Neuronal stem cell (in vitro differentiated cells): ENCODE measurements at places on chromosomes 4 and X.

DNA sequence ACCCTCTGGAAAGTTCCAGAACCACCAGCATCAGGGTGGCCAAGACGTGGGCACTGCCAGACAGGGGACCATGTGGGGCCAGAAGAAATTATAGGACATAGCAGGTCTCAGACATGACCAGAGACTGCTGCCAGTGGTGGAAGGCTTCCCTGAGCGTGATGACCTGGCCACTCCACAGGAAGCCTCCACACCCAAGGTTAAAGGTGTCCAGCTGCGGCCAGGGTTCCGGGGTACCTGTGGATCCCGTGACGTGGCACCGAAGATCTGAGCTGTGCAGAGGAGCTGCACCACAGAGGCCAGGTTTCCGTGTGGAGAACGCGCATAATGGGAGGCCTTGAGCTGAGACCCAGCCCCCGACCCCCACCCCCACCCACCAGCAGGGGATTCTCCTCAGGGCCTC is 16.4 kb upstream of the CTBP1 start:
- no peak overlapping the region for H3K4me3 ChIP-seq
- no peaks in the 10 kb centered on the region for H3K27me3 ChIP-seq
- no peaks in the 10 kb centered on the region for H3K4me1 ChIP-seq
- no peaks in the 10 kb centered on the region for H3K36me3 ChIP-seq

- peak; percentile 1 for DNase-seq
- no peak overlapping the region for H3K4me3 ChIP-seq
- H3K36me3 ChIP-seq = no peaks in the 10 kb centered on the region
- no peak overlapping the region for H3K27ac ChIP-seq
- H3K27me3 ChIP-seq = no peaks in the 10 kb centered on the region
- peaks cover 3% of the 10 kb centered on the region for H3K4me1 ChIP-seq
Measured at GRCh38 chr4:134727696-134728095, 526.1 kb upstream of the PABPC4L start.

DNA sequence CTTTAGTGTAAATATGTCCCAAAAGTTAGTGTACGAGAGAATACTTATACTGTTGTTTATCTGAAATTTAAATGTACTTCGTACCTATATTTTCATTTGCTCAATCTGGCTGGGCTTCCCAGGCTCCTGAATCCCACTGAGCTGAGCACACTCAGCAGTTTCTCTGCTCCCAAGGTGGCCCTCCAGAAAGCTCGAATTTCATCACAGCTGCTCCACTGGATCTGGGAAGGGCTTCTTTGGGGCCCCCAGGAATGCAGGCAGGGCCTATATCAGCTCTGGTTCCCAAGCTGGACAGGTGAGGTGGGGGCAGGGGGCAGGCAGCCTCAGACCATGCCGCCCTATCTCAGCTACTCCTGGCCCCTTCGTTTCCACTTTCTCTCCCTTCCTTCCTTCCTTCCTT is 1.5 kb upstream of the FATE1 start:
- no peaks in the 10 kb centered on the region for H3K4me1 ChIP-seq
- H3K4me3 ChIP-seq = no peak overlapping the region
- H3K27ac ChIP-seq = no peak overlapping the region
- H3K27me3 ChIP-seq = no peaks in the 10 kb centered on the region
- DNase-seq = no peak

DNA sequence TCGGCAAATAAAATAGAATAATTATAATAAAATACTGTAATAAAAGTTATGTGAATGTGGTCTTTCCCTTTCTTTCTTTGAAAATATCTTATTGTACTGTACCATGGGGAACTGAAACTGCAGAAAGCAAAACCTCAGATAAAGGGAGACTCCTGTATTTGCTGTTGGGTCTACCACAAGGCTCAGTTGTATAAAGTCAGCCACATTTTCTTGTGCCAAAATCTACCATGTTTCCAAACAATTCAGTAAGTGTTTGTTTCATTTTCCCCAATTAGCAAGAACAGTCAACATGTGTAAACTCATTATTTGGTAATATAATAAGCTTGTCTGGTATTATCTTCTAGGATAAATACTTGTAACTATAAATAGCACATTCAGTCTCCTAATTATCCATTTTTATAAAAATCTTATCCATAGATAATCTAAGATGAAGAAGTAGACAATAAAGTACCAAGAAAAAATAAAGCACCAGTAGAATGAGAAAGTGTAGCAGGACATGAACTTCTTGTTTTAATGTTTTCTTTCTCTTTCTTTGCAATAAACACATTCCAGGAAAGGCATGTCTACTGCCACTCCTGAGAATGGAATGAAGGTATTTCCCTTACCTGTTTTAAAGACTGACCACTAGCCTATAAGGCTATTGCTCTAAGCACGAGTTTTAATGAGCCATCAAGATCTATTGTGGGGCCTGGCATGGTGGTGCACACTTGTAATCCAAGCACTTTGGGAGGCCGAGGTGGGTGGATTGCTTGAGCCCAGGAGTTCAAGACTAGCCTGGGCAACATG is 15.0 kb upstream of the OTUD4 start:
- H3K27me3 ChIP-seq = no peaks in the 10 kb centered on the region
- DNase-seq = no peak
- no peak overlapping the region for H3K27ac ChIP-seq
- H3K4me1 ChIP-seq = no peaks in the 10 kb centered on the region
- no peaks in the 10 kb centered on the region for H3K36me3 ChIP-seq

DNA sequence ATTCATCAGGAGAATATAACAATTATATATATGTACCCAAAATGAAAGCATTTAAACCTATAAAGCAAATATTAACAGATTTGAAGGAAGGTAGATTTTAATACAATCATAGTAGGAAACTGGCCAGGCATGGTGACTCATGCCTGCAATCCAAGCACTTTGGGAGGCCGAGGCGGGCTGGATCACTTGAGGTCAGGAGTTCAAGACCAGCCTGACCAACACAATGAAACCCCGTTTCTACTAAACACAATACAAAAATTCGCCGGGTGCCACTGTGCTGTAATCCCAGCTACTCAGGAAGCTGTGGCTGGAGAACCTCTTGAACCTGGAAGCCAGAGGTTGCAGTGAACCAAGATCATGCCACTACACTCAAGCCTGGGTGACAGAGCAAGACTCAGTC is 118.3 kb downstream of the KCNIP4 start:
- no peaks in the 10 kb centered on the region for H3K36me3 ChIP-seq
- no peak overlapping the region for H3K27ac ChIP-seq
- H3K27me3 ChIP-seq = no peaks in the 10 kb centered on the region
- no peaks in the 10 kb centered on the region for H3K4me1 ChIP-seq

DNA sequence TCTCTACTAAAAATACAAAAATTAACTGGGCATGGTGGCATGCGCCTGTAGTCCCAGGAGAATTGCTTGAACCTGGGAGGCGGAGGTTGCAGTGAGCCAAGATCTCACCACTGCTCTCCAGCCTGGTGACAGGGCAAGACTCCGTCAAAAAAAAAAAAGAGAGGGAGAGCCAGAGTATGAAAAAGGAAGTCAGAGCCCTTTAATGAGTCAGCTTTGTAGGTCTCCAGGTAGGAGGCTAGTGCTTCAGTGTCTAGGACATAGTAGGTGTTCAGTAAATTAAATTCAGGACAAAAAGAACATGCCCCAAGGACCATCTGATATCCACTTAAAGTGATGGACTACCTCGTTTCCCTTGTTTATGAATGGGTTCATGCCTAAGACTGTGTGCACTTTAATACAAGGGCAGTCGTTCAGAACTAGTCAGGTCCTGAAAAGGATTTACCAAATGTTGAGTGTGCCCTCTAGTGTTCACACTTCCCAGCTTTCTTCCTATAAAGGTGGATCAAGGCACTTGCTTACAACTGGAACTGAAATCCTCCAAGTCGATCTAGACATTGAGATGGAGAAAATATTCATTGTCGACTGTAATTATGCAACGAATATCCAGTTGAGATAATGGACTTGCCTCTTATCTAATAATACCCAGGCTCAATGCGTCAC is 29.0 kb downstream of the F9 start:
- H3K27me3 ChIP-seq = peaks cover 5% of the 10 kb centered on the region
- H3K4me3 ChIP-seq = no peak overlapping the region
- DNase-seq = peak; percentile 45
- no peaks in the 10 kb centered on the region for H3K36me3 ChIP-seq
- no peak overlapping the region for H3K27ac ChIP-seq
- H3K4me1 ChIP-seq = no peaks in the 10 kb centered on the region

DNA sequence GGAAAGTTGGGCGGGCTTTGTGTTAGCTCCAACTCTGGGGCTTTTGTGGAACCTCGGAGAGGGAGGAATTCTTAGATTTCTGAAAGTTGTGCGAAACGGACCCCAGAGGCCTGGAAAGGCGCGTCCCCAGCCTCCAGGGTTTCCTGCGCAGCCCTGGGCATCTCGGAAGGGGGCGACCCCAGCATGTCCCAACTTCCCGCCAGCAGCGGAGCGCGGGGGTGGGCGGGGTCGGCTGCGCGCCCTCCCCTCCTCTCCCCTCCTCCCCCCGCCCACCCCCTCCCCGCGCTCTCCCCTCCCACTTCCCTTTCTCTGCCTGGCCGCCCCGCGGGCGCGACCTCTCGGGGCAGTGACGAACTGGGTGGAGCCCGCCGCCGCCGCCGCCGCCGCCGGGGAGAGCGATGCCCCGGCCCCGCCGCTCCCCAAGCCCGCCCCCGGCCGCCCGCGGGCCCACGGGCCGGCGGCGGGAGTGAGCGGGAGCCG is 16.8 kb downstream of the PTTG2 start:
- H3K36me3 ChIP-seq = no peaks in the 10 kb centered on the region
- H3K27me3 ChIP-seq = no peaks in the 10 kb centered on the region
- H3K4me3 ChIP-seq = peak overlapping the region; percentile 61
- H3K27ac ChIP-seq = peak overlapping the region; percentile 90
- DNase-seq = peak; percentile 77

GRCh38 chr4:113919145-113919544 is 60.3 kb downstream of the ARSJ start:
- no peaks in the 10 kb centered on the region for H3K4me1 ChIP-seq
- no peaks in the 10 kb centered on the region for H3K36me3 ChIP-seq
- no peak for DNase-seq
- no peak overlapping the region for H3K4me3 ChIP-seq
- no peaks in the 10 kb centered on the region for H3K27me3 ChIP-seq

GRCh38 chr4:151541389-151542071 is 132.6 kb downstream of the FHIP1A start:
- no peak overlapping the region for H3K4me3 ChIP-seq
- peaks cover 8% of the 10 kb centered on the region for H3K4me1 ChIP-seq
- H3K36me3 ChIP-seq = no peaks in the 10 kb centered on the region
- DNase-seq = peak; percentile 5
- H3K27me3 ChIP-seq = no peaks in the 10 kb centered on the region

DNA sequence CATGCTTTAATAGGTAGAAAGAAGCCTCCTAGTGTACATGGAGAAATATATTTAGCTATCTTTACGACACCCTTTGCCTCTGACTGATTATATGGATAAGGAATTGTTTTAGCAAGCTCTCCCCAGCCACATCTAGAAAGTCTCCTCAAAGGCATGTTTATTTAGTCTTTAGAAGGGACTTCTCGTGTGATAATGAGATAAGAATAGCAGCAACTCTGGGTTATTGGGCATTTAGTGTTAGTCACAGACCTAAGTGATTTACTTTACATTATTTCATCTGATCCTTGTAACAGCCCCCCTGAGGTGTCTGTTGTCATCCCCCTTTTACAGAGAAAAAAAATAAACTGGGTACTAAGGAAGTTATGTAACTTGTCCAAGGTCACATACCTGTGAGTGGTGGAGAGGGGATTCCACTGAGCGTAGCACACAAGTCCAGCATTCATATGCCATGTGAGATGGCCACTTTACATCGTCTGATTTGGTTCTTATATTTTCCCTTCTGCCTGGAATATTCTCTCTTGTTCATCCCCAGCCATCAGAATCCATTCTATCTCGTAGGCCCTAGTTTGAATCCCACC is 77.7 kb downstream of the TSPAN7 start:
- H3K4me3 ChIP-seq = no peak overlapping the region
- no peaks in the 10 kb centered on the region for H3K27me3 ChIP-seq
- no peak overlapping the region for H3K27ac ChIP-seq
- DNase-seq = no peak
- no peaks in the 10 kb centered on the region for H3K36me3 ChIP-seq
- H3K4me1 ChIP-seq = no peaks in the 10 kb centered on the region

GRCh38 chr4:100969925-100970324 is 377.4 kb downstream of the PPP3CA start:
- no peaks in the 10 kb centered on the region for H3K27me3 ChIP-seq
- H3K4me3 ChIP-seq = no peak overlapping the region
- no peaks in the 10 kb centered on the region for H3K36me3 ChIP-seq
- DNase-seq = no peak

- no peak overlapping the region for H3K27ac ChIP-seq
- peak overlapping the region; percentile 92 for H3K4me3 ChIP-seq
- H3K36me3 ChIP-seq = no peaks in the 10 kb centered on the region
- H3K27me3 ChIP-seq = peaks cover 2% of the 10 kb centered on the region
Measured at GRCh38 chr4:146520896-146521540, 722 bp downstream of the SLC10A7 start.

DNA sequence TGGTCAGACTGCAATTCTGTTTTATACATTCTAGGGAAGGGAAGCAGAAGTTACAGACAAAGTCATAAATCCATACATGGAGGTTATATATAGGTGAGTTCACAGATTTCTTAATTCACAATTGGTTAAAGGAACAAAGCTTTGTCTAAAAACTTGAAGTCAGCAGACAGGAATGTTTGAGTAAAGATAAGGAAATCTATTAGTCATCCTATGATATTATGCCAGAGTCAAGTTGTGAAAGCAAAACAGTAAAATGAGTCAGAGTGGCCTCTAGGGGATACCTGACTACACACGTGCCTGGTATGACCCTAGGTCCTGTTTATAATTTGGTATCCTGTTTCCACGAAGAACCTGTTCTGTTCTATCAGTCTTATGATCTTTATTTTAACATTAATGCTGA is 31.5 kb downstream of the ACTRT1 start:
- no peak overlapping the region for H3K4me3 ChIP-seq
- no peaks in the 10 kb centered on the region for H3K4me1 ChIP-seq
- H3K27me3 ChIP-seq = no peaks in the 10 kb centered on the region
- no peaks in the 10 kb centered on the region for H3K36me3 ChIP-seq
- no peak for DNase-seq

DNA sequence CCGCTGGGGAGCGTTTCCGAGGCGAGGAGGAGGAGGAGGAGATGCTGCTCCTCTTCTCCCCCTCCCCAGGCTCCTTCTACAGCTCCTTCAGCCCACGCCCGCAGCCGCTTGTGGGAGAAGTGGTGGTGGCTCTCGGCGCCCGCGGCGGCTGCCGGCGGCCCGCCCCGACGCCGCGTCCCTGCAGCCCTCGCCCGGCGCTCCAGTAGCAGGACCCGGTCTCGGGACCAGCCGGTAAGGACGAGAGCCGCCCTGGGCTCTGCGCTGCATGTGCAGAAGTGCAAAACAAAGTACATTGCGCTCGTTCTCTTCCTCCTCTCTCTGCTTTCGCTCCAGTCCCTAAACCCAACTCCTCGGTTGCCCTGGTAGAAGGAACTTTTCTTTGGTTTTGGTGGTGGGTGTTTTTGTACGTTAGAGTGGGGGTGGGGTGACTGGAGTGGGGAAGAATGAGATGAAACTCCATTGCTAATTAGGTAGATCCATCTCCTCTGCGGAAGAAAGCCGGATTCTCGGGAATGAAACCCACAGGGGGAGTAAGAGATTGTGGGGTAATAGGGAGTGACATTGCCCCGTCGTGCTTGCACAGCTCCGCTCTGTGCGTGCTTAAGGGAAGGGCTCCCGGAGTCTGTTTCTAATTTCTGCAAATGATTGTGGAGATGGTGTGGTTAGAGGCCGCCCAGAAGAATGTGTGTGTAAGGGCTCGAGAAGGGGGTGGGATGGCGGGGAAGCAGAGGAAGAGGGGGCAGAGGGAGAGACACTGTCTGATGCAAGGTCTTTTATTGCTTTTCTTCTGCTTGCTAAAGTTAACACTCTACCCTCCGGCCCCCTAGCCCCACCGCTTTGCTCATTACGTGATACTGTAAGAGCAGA is 677 bp downstream of the PTPN13 start:
- H3K27me3 ChIP-seq = no peaks in the 10 kb centered on the region
- H3K4me3 ChIP-seq = peak overlapping the region; percentile 96
- peak; percentile 46 for DNase-seq
- peaks cover 12% of the 10 kb centered on the region for H3K4me1 ChIP-seq
- peaks cover 6% of the 10 kb centered on the region for H3K36me3 ChIP-seq
